Suppressor macrophage treated with lipopolysaccharide for 4 hours (primary cell): ENCODE measurements at places on chromosomes 7 and 10.

- no peak for DNase-seq
Measured at GRCh38 chr7:19587291-19587690, 121.5 kb downstream of the POLR1F start.

- no peak for DNase-seq
Measured at GRCh38 chr10:33291053-33291592, 43.3 kb downstream of the NRP1 start.

- DNase-seq, result peak; percentile 47
Measured at GRCh38 chr10:112446055-112446854, 459 bp downstream of the ZDHHC6 start.

GRCh38 chr10:131679926-131680325 lies 220.9 kb upstream of the PPP2R2D start:
- DNase-seq, result no peak

DNA sequence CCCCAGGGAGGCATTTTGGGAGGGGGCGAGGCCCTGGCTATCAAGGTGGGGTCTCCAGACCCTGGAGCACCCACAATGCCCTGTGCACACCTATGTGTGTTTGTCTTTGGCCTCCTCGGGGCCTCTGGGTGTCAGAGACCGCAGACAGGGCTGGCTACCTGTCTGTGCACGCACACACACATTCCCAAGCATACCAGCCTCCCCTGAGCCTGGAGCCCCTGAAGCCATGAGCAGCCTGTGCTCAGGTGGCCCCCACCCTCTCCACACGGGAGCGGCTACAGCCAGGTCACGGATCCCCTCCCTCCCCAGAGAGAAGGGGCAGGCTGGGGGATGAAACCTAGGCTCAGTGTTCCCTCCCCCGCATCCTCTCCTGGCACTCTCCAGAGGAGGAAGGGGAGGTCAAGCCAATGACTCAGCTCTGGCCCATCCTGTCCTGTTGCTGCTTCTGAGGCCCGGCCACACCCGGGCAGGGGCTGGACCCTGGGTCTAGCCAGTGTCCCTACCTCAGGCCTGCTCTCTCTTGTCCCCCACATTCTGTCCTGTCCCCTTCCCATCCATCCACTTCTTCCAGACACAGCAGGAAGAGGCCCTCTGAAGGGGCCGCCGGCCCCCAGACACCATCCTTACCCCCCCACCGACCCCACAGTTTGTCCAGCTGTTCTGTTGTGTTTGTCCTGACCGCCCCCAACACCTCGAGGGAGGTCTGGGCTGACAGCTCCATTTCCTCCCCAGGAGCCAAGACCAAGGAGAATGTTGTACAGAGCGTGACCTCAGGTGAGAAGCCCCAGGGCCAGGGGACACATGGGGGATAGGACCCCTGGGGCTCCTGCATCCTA lies 720 bp downstream of the SNCG start:
- DNase-seq, result no peak

- DNase-seq, result peak; percentile 54
Measured at GRCh38 chr7:27143023-27143949, at the start of gene HOXA5. Gene HOXA5, minus strand, starts transcription at chr7:27143681. Its CDS starts 74 bp downstream, at chr7:27143607.

- DNase-seq, result peak; percentile 75
Measured at GRCh38 chr7:99473315-99473596, 566 bp downstream of the ZNF789 start.

- no peak for DNase-seq
Measured at GRCh38 chr10:133157662-133158436, 2.2 kb upstream of the KNDC1 start.

GRCh38 chr10:12121673-12122072 lies 7.8 kb upstream of the SEC61A2 start:
- DNase-seq, result no peak

- peak; percentile 88 for DNase-seq
Measured at GRCh38 chr10:102645388-102645740, 1.1 kb downstream of the TRIM8 start.

DNA sequence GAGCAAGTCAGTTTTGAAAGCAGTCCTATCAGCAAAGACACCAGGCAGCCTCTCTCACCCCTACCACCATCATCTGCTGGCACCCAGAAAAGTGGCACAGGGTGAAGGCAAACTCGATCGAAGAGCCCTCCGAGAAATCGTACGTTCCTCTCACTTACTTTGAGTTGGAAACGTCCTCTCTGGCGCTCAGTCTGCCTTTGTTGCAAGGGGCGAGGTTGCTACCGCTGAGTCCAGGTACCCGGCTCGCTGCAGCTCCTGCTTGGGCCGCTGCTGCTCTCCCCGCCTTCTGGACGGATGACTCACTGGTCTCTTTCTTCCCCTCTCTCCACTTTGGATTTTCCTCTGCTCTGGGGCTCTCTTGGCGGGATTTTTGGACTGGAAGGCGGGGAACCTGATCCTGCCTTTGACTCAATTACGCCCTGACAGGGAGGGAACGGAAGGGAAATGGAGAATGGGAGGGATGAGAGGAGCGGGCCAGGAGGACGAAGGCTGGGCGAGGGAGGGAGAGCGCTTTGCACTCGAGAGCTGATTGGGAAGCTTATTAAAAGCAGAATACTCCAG lies at the start of gene PTN:
PTN (minus strand) TSS at position 453 of the 561 bp plus-strand sequence. CDS start 88,760 bp downstream, outside the sequence.
- DNase-seq, result no peak

DNA sequence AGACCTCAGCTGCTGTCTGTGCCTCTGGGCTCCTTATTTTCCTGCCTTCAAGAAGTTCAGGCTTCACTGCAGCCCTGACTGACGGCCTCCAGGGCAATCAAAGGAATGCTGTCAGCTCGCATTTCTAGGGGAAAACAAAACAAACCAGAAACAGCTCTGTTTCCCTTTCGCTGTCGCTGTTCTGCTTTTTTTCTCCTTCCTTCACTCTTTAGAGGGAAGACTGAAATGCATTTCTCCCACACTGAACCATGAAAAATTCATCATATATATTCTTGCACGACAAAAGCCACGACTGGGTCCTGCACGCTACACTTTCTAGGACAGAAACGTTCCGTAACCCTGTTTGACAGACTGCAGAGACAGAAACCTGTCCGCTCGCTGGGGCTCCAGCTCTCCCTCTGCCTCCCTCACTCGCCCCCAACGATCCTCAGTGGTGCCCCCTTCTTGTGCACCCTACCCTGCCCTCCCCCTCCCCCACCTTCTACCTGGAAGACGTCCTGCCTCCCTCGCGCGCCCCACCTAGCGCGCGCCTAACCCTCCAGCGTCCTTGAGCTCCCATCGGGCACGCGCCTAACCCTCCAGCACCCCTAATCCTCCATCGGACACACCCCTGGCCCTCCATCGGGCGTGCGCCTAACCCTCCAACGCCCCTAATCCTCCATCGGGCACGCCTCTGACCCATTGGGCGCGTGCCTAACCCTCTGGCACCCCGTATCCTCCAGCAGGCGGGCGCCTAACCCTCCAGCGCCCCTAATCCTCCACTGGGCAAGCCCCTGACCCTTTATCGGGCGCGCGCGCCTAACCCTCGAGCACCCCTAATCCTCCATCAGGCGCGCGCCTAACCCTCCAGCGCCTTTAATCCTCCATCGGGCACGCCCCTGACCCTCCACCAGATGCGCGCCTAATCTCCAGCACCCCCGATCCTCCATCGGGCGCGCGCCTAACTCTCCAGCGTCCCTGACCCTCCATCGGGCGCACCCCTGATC lies 37.1 kb downstream of the SVOPL start:
- DNase-seq, result peak; percentile 33

- DNase-seq, result no peak
Measured at GRCh38 chr7:107588529-107589130, 8.6 kb downstream of the BCAP29 start.

DNA sequence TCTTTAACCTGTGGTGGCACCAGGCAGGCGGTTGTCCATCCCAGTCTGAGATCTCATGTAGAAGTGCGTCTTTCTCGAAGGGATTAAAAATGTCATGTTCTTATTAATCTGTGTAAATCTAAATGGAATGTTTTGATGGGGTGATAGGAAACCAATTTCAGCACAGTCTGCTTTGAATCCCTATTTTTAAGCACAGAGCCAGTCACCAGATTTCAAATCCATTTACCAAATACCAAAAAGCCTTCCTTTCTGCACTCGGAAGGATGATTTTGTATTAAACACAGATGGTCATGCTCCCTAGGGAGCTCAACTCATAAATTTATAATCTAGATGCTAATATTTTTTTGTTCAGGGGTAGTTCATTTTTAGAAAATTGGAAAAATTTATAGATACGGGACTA lies 160.6 kb upstream of the AOAH start:
- DNase-seq, result no peak

GRCh38 chr10:93566435-93567276 lies at the start of gene FFAR4:
Gene FFAR4, plus strand, starts transcription at chr10:93566665. Its CDS starts 56 bp downstream, at chr10:93566721.
- peak; percentile 73 for DNase-seq

DNA sequence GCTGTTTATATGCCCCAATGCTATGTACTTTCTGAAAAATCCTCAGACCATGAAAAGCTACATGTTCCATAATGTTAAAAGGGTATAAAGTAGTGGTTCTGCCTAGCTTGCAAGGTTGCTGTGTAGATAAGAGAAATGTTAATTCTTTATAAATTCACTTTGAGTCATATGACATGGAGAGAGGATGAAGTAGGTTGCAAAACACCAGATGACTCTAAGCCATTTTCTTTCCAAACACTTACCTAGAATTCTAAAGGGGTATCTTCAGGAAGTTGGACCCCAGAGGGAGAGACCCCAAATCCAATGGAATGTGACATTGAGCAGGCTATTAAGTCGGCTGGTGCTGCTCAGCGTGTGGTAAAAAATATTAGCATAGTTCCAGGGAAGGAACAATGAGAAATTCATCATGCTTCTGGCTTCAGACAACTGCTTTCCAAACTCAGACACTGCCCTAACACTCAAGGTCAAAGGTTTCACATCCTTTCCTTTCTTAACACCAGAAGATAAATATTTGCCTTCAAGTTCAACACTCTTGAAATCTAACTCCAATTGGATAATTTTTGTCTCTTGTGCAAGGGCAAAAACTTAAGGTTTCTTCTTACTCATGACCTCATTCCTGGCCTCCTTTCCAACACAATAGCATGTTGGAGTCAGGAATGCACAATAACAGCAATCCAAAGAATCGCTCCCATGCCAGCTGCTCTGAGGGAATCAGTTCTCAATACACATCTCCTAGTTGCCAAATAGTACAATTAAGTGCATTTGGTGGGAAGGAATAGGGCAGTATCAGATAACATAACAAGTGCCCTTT lies 100.7 kb upstream of the AFAP1L2 start:
- no peak for DNase-seq

GRCh38 chr10:63720072-63720537 lies 198.9 kb downstream of the REEP3 start:
- DNase-seq, result peak; percentile 64

DNA sequence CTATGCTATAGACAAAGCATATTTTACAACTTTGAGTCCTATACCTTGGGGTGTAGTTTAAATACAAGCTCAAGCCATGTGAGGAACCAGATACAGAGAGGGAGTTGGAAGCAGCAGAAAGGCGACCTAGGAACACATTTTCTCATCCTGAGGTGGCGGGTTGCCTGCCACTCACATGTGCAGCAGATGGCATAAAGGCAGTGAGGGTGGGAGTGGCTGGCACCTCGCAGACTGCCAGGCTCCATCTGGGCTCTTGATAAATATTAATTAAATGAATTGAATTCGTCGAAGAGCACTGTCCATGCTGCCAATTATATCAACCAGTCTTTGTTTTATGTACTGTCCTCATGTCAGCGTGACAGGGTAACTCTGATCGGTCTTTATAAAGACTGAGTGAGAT lies 79.0 kb upstream of the SEMA3C start:
- DNase-seq, result no peak

DNA sequence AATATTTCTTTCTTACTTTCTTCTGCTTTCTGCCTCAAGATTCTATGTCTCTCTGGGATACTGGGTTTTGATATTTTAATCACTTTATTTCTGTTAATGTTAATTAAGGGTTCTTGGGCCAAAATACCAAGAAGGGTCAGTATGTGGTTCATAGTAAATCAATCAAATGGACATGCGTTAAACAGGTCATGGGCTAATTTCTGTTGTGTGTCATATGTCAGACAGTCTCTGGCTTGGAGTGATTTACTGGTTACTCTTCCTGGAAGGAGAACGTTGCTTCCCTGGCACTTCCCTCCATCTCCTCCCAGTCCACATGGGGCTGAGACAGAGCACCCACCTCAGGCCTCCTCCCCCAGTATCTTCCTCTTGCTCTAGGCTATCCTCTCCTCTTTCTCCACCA lies 489.1 kb downstream of the SUGCT start:
- no peak for DNase-seq

DNA sequence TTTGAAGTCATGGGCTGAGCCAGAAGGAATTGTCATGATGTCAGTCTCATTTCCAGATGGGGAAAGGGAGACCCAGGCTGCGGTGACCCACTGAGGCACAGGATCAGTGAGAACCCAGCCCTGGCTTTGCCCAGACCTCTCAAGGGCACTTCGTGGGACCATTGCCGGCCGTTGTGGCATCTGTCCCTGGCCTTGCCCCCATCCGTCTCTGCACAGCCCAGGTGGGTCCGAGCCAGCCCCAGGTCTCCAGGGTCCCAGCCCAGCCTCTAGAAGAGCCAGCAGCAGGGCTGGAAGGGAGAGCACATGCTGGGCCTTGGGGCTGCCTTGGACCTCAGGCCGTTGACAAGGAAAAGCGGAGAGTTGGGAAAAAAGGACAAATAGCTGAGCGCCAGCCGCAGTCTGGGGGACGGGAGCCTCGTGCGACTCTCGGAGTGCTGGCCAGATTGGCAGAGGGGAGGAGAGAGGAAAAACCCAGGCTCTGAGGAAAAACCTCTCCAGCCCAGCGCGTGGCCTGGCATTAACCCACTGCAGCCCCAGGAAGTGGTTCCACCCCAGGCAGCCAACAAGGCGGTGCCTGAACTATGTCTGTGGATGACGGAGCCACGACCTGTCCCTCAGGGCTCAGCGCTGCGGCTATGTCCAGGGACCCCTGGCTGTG lies 30.2 kb downstream of the GRIFIN start:
- DNase-seq, result no peak

DNA sequence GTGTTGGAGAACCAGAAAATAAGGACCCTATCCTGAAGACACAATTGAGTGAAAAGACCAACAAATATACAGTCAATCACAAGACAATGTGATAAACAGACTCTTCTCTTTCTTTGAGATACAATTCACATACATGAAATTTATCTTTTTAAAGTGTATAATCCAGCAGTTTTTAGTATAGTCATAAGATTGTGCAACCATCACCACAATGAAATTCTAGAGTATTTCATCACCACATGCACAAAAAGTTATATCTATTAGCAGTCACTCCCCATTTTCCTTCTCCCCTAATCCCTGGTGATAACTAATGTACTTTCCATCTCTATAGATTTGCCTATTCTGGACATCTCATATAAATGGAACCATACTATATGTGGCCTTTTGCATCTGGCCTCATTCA lies 8.2 kb upstream of the SORBS1 start:
- DNase-seq, result peak; percentile 12

GRCh38 chr10:90977855-90978486 lies 57.1 kb upstream of the ANKRD1 start:
- DNase-seq, result no peak

GRCh38 chr10:6567203-6567703 lies 12.8 kb downstream of the PRKCQ start:
- DNase-seq, result no peak

GRCh38 chr10:124563320-124564040 lies 101.9 kb downstream of the LHPP start:
- DNase-seq, result no peak

GRCh38 chr7:44391171-44391570 lies 65.8 kb upstream of the CAMK2B start:
- no peak for DNase-seq
